ENCODE measurements at places on chromosomes 3 and 15.

GRCh38 chr3:133970916-133971315, 58.8 kb downstream of the SLCO2A1 start:
- no peak for DNase-seq

GRCh38 chr15:74383695-74384565, 16.5 kb upstream of the CYP11A1 start:
- DNase-seq: no peak

DNA sequence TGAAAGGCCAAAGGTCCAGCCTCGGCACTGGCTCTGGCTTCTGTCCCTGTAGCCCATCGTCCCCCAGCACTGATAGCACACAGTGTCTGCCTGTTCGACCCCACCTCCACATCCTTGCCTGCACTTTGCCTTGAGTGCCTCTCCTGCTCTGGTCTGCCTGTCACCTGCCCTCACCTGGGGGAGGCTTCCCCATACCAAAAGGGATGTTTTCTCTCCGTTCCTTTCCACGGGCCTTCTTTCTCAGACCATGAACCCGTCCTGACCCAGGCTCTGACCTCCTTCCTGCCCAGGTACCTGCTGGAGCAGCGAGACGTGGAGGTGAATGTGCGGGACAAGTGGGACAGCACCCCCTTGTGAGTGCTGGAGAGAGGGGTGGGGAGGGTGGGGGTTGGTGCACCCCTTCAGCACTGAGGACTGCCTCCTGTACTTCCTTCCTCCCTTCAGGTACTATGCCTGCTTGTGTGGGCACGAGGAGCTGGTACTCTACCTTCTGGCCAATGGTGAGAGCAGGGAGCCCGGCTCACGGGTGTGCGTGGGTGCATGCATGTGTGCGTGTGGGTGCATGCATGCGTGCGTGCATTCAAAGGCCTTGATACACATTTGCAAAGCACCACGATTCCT, 1.5 kb downstream of the ABTB1 start:
- no peak for DNase-seq

DNA sequence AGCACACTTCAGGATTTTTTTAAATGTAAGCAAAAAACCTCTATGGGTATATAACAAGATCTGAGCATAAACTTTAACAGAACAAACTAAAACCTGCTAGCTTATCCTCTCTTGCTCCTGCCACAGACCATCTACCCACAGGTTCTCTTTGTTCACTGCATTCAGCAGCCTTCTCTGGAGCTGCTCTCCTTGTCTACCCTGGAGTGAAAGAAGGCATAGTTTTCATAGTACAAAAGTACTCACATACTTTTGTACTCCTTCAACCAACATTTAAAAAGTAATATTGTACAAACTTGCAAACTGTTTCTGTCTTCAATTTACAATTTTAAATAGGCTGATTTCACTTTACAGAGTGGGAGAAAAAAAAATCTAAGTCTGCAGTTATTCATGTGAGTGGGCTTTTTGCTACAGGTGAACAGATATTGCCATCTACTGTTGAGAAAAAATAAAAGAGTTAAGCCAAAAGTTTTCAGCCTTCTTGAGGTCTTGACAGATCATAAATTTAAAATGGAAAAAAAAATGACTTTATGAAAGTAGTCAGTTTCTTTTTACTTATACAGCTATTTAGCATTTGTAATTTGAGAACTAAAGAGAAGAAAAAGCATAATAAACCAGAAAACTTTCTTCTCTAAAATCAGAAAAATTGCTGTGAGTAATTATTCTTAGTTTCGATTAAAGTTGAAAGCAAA, 20.4 kb downstream of the TERC start:
- DNase-seq: no peak

GRCh38 chr3:149626671-149627070, 31.2 kb downstream of the WWTR1 start:
- DNase-seq: no peak

DNA sequence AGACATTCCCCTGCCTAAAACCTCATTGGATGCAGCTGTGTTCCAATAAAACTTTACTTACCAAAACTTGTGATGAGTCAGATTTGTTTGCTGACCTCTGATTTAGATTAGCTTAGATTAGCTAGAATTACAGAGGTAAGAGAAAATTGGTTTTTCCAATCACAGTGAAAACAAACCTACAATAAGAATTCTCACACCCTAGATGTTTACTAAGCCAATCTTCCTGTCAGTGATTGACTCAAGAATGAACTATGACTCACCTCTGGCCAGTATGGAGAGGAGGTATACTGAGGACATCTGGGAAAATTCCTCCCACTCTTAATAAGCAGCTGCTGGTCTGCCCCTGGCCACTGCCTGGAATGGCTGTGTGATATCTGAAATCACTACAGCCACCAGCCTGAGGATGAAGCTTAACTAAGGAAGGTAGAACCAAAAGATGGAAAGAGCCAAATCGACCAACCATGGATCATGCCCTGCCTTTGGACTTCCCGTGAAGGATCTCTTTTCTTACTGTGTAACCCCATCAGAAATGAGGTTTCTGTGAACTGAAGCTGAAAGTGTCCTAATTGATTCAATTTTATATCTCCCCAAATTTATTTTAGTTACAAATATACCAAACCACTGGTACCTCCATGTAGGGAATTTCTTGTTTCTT, 19.0 kb upstream of the GHSR start:
- no peak for DNase-seq

- DNase-seq: no peak
These were observed 567 bp downstream of the TICRR start for GRCh38 chr15:89575656-89576416.

DNA sequence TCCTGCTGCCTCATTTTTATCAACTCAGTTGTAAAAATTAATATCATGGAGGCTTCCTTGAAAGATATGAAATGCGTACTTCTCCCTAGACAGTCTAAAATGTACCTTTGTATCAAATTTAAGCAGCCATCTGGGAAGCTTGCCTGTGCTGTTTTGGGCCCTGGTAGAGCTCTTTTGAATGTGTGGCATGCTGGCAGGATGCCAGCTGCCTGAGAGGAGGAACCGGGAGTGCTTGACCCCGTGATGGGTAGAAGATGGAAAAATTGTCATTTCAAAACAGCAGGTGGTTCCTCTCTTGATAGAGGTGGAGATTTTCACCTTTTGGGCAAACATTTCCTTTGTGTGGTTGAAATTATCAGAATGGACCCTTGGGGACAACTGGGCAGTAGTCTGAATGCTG, 245.3 kb downstream of the RPLP1 start:
- peak; percentile 36 for DNase-seq

- DNase-seq: no peak
These were observed 25.2 kb downstream of the TMEM43 start for GRCh38 chr3:14150078-14150477.

All from NCI-H2171 (cell line).